ENCODE measurements at places on chromosomes 6 and 20.

- no peak for DNase-seq
These were observed 177.6 kb downstream of the RNF144B start for GRCh38 chr6:18564775-18565174.

DNA sequence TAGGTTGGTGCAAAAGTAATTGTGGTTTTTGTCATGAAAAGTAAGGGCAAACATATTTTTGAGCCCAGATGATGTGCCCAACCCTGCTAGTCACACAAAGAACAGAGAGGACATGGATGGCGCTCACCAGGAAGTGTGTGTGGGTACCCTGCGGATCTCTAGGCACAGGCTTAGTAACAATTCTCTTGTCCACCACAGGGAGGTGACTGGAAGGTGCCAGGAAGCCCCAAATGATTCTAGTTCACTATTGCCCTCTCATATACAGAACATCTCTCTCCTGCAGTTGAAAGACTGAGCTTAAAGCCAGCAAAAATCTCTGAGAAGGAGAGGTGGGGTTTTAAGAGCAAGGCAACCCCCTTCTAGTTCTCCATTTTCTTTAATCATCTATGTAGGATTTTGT lies 272.1 kb upstream of the TAB2 start:
- no peak for DNase-seq

- DNase-seq, result peak; percentile 22
These were observed 37.6 kb downstream of the BEND3 start for GRCh38 chr6:107077710-107078109.

DNA sequence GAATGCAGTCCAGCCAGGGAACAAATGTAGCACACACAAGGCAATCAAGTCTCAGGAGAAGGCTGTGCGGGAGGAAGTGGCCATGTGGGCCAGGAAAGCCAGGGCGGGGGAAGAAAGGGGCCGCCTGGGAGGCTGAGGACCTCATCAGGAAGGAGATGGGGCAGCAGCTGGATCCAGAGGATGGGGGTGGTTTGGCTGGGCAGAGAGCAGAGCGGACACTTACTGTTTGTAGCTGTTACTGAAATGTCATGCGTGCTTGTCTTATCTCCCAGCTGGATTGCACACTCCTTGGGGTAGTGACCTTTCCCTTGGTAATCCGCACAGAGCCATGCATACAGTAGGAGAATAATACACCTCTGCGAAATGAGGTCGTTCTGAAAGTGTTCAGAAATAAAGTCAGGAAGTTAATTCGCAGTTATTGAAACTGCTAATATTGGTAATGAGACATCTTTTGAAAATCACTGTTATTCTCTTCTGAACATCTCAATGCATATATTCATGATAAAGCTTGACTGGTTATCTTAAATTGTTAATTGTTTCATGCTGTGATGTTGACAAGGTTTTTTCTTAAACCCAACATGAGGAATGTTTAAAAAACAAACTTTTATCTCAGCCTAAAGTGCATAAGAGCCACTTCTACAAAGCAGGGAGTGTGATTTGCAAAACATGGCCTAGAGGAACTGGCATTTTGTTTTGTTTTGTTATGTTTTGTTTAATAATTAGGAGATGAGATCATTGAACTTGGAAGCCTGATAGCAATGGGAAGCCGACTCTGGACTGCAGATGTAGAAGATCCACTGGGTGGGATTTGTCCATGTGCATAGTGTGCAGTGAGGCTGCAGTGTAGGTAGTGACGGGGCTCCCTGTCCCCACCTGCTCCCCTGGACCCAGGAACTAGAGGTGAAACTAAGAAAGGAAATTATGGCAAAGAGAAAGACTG lies 18.0 kb upstream of the MAP3K4 start:
- DNase-seq, result no peak

- no peak for DNase-seq
These were observed 54.0 kb upstream of the TNFRSF21 start for GRCh38 chr6:47363736-47364135.

- no peak for DNase-seq
These were observed 5.3 kb upstream of the ASIP start for GRCh38 chr20:34235875-34236274.

GRCh38 chr6:15017803-15018202 lies 228.1 kb upstream of the JARID2 start:
- DNase-seq, result no peak

DNA sequence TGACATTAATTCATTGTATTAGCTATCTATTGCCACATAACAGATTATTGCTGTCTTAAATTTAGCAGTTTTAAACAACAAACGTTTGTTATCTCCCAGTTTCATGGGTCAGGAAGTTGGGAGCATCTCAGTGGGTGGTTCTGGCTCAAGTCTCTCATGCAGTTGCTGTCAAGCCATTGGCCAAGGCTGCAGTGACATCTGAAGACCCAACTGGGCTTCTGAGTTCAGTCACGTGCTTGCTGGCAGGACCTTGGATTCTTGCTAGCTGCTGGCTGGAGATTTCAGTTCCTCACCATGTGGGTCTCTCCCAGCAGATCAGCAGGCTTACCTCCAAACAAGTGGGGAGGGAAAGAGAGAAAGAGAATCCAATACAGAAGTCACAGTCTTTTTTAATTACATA lies 152.6 kb upstream of the EXOC2 start:
- DNase-seq, result no peak

DNA sequence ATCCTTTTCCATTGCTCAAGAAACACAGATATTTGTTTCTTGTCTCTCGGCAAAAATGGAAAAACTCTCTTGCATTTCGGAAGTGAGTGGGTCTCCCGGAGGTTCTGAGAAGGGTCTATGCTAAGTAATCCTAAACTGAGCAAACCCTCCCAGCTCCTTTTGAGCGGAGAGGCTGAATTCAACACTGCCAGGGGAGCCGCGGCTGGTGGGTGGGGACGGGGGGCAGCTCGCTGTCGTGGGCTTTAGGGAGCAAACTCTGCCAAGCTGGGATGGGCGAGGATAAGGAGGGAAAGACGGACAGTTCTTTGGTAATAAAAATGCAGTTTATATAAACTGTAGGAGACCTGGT lies 211.4 kb downstream of the FOXC1 start:
- DNase-seq, result no peak

DNA sequence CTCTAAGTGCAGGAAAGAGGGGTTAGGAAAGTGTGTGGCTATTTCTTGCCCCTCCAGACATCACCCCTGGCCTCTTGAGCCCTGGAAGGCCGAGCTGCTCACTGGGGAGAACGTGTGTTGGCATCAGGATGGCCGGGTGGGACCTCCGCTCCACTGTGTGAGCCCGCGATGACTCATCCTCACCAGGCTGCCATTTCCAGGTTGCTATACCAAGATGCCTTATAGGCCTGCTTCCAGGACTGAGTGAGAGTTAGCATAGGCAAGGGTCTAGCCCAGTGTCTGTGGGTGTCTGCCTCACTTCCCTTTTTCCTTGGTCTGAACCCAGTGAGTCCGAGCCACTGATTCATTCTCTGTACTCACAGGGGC lies 105.0 kb downstream of the MRPL14 start:
- no peak for DNase-seq

DNA sequence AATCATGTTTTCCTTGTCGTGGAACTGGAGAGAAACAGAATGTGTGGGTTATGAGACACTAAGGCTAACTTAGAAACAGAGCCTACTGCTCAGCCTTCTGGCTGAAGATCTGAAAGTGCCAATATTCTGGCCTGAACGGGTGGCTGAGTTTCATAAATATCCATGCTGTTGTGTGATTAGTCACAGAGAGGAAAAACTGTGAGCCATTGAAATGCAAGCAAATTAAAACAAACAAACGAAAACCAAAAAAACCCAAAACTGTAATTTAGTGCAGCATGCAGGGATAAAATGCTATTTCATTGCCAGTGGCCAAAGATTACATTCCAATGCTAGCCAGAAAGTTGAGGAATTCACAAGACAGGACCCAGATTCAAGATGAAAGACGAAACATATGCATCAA lies 315.1 kb downstream of the UBE3D start:
- peak; percentile 61 for DNase-seq

- peak; percentile 63 for DNase-seq
These were observed 7.4 kb upstream of the BPIFA3 start for GRCh38 chr20:33209789-33210188.

DNA sequence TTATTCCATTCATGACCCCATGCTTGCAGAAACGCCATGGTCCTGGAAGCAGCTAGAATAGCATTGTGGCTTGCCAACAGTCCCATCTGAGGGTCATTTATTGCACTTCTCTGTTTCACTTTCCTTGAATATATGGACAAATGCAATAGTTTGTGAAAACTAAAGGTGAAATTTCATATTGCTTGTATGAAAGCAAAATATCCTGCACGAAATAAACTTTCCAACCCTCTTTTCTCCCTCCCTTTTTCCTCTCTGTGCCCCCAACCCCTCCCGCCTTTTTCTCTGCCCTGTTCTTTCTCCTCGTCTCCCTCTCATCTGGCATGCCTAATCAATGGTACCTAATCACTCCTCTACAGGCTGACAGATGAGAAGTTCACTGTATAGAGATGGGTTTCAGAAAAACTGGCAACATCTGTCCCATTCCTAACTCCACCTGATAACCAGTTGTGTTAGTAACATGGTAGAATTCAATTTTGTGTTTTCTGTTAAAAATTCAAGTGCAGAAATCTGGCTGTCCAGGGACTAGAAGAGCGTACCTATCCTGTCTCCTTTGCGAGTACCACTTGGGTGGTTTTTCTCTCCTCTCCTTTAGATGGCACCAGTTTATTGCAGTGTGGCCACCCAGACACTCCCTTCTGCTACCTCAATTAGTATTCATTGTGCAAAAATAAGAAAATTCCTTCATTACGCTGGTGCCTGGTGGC lies 198.6 kb downstream of the FOXA2 start:
- DNase-seq, result no peak

- no peak for DNase-seq
These were observed 28.1 kb downstream of the NFYA start for GRCh38 chr6:41100871-41101287.

- DNase-seq, result no peak
These were observed 275.9 kb upstream of the EXOC2 start for GRCh38 chr6:968791-969190.

DNA sequence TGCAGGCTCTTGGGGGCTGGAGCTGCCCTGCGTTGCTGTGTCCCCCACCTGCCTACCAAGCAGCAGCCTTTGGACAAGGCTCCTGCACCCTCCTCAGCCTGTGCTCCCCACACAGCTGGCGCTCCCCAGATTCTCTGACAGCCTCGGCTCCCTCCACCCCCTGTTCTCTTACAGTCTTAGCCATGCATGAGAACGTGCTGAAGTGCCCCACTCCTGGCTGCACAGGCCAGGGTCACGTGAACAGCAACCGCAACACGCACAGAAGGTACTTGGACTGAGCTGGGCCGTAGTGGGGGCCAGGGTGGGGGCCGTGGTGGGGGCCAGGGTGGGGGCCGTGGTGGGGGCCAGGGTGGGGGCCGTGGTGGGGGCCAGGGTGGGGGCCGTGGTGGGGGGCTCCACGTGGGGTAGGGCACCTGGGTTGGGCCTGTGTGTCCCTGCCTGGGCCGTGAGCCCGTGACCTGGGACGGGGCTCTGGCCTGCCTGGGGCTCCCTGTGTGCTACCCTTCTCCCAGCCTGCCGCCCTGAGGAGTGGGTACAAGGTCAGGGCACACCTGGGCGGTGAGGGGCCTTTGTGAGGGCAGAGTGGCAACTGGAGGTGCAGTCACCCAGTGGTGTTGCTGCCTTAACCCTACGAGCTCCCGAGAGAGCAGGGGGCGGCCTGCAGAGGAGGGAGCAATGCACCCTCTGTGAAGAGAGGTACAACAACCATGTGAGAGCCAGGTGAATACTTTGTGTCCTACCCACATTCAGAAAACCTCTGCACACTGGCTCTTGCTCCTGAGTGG lies 43.5 kb upstream of the PCMTD2 start:
- no peak for DNase-seq

- DNase-seq, result no peak
These were observed 97.3 kb upstream of the CHD6 start for GRCh38 chr20:41715526-41715925.

DNA sequence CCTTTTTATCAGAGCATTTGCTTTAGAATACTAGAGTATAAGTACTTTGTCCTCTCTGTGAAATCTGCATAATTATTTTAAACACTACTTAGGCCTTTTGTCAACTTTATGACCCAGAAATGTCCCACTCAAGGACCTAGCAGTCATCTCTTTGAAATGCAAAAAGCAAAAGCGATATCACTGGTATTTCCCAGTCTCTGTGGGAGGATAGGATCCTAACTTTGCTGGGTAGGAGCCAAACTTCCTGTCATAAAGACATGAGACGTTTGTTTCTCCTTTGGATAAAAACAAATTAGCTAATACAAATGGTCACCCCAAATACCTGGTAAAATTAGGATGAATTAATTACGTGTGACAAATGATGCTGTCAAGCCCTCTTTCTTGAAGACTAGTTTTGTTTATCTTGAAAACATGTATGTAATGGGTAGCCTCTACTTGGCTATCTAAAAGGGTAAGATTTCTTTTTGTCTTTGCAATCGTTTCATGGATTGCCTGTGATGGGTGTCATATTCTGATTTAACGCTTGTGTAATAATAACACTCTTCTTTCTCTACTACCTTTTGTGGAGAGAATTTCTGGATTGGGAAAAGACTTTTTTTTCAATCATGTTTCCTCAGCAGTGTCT lies 36.2 kb downstream of the DCDC2 start:
- DNase-seq, result no peak

- DNase-seq, result peak; percentile 79
These were observed 545 bp downstream of the FNDC1 start for GRCh38 chr6:159169557-159170332.

DNA sequence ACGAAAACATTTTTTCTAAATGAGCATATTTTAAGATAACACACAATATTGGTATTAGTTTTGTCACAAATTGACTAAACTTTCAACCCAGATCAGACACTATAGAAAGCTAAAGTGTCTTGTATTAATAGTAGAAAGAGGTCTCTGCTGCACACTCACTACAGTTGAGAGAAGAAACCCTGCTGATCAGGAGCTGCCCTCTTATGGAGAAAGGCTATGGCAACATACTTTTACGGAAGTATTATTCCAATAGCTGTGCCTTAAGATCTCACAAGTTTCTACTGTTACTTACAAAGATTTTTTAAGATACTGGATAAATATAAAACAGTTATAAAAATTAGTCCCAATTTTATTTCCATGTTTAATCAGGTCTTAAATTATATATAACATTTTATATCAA lies 155.7 kb downstream of the RIMS1 start:
- DNase-seq, result no peak

- DNase-seq, result no peak
These were observed 2.8 kb downstream of the RNF24 start for GRCh38 chr20:4012589-4012988.

DNA sequence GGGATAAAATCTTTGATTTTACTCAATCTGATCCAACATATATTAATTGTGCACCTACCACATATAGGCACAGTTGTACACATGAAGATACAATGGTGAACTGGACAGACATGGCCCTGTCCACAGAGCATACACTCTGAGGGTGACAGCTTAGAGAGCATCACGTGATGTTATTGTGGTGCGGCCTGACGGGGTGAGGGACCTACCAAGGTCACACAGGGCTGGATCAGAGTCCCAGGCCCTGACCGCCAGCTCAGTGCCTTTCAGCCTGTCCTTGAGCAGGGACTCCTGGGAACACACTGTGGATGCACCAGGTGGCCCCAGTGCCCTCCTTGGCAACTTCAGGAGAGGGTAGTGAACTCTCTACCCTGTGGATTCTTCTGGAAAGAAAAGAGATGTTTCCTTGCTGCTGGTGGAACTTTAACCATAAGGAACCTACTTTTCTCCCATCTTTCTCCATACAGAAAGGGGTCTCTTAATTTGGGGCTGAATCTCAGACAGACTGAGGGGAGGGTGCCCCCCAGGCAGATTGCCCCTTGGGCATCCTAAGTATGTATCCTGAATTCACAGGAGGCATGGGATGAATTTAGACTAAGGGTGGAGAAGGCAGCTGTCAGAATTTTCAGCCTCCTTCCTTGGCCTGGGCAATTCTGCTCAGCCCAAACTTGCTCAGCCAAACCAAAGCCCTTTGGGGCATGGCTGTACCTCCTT lies 26.5 kb downstream of the PCK1 start:
- DNase-seq, result no peak

GRCh38 chr6:2734488-2735166 lies 16.1 kb downstream of the MYLK4 start:
- DNase-seq, result no peak

Measured in SJSA1 (cell line).